ENCODE measurements at places on chromosomes 12 and 14.

- no peak for DNase-seq
Measured at GRCh38 chr12:89156862-89157262, 195.4 kb downstream of the DUSP6 start.

DNA sequence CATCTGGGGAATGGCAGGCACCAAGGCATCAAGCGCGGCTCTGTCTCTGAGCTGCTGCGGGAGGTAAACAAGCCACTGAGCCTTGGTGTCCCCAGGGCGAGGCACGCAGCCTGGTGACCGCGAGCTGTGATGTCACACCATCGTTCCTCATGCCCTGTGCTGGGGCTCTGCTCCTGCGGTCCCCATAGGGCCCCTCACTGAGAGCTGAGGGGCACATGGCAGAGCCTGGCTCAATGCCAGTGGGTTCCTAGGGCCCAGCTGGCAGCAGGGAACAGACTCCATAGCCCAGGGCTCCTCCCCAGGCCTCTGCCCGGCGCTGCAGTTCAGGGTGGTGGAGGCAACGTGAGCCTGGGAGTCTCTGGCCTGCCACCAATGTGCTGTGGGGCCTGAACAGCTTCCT, 22.6 kb downstream of the CHGA start:
- DNase-seq, result no peak

DNA sequence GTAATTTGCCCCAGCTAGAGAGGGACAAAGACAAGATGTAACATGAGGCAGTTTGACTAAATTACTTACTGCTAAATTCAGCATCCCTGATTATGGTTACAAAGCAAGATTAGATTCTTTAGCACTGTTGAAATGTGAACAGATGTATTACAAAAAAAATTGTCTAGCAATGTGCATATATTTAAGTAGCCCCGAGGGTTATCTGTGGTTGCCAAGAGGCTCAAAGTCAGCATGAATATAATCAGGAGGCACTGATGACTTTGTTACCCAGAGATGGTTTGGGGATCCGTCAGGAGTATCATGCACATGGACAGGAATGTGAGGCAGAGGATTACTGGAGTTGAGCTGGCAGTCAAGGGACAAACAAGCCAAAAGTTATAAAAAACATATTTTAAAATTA, 356.9 kb upstream of the CCDC196 start:
- no peak for DNase-seq

DNA sequence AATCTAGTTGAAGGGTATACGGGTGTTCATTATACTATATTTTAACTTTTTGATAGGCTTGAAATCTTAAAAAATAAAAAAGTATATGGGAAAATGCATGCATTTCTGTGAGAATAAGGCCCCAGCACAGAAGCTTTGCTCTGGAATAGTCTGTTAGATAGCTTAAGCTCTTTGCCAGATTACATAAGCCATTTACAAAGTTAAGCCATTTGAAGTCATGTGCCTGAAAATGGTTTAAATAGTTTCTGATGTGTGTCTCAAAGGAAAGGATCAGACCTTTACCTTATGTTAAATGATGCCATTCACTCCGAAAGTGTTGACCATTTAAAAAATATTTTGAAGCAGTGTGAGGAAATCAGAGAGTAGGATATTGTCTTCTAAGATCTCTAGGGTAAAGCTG, 51.3 kb downstream of the WASHC4 start:
- no peak for DNase-seq

GRCh38 chr12:47272412-47273190, 192.8 kb upstream of the AMIGO2 start:
- no peak for DNase-seq

GRCh38 chr12:49582850-49583249, 14.9 kb upstream of the MCRS1 start:
- no peak for DNase-seq

DNA sequence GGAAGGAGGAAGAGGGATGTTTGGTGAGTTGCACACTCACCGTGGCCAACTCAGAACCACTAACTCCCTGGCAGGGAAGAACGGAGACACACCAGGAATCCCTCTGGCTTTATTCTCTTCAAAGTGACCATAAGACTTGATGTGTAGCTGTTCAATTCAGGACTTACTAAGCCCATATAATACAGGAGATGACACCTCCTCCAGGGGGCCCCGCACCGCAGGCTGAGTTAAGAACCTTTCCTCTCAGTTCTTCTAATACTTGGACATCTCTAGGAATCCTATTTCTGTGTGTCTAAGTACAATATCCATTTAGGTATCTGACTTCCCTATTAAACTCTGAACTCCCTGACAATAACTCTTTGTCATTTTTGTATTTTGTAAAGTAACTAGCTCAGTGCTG, 49.5 kb downstream of the DCAF4 start:
- DNase-seq, result no peak

DNA sequence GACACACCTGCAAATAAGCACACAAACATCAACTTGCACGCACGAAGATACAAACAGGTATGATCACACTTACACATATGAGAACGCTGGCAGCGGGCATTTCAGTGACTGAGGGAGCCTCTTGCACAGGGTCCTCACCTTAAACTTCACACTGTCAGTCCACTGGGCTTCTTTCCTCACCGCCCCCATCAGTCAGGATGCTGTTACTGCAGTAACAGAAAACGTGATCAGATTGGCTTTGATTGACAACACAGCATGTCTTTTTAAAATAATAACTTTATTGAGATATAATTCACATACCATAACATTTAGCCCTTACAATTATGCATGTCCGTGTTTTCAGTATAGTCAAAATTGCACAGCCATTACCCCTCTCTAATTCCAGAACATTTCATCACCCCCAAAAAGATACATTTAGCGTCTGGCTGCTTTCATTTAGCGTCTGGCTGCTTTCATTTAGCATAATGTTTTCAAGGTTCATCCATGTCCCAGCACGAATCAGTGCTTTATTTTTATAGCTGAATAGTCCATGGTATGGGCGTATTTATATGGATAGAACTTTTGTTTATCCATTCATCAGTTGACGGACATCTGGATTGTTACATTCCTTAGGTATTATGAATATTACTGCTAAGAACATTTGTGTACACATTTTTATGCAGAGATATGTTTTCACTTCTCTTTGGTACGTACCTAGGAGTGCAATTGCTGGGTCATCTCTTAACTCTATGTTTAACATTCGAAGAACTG, 8.4 kb downstream of the CCDC197 start:
- no peak for DNase-seq

- DNase-seq, result no peak
Measured at GRCh38 chr12:5960783-5961182, 15.7 kb upstream of the ANO2 start.

GRCh38 chr14:98278800-98279199, 993.2 kb downstream of the BCL11B start:
- DNase-seq, result no peak

GRCh38 chr14:50051106-50051505, 65.3 kb downstream of the VCPKMT start:
- no peak for DNase-seq

DNA sequence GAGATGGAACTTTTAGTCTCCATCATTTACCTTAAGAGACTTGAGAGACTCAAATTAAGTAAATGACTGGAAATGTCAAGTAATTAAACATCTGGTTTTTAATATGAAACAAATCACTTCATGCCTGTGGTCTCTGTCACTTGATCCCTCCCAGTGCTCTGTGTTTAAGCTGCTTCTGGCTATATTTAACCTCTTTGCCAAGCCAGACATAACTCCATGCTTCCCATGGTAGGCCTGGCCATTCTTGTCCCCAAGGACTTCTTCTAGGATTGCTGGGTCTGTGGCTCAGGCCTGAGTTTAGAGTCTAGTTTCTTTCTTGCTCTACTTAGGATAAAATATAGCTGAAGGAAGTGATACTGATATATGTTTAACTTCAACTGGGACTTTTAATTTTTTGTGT, 1013.6 kb downstream of the FLRT2 start:
- no peak for DNase-seq

DNA sequence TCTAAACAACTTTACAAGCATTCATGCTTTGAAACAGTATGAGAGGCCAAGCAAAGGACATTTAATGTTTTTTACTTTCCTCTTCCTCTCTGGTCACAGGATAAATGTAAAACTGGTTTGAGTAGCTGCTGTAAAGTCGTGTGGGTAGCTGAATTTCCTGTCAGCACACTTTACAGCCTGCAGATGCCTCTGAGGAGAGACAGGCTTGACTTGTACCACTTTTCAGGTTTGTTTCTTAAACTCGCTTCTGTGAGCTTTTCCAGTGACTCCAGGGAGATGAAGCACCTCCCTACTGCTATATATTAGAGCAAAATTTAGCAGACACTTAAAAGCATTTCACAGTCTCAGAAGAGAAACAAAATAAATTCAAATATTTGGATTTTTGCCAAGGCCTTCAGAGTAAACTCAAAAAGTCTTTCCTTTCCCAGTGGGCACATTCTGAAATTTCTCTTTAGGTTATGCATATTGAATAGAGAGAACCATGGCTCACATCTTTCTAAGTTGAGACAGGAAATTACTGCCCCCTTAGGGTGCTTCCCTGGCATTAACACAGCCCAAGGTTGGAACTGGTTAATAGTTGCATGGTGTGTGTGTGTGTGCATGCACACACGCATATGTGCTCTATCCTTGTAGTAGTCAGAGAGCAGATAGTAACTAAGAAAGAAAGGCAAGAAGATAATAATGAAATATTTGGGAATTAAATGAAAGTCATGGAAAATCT, 557.3 kb upstream of the MIS18BP1 start:
- DNase-seq, result no peak

- no peak for DNase-seq
Measured at GRCh38 chr12:20339060-20339459, 29.3 kb upstream of the PDE3A start.

DNA sequence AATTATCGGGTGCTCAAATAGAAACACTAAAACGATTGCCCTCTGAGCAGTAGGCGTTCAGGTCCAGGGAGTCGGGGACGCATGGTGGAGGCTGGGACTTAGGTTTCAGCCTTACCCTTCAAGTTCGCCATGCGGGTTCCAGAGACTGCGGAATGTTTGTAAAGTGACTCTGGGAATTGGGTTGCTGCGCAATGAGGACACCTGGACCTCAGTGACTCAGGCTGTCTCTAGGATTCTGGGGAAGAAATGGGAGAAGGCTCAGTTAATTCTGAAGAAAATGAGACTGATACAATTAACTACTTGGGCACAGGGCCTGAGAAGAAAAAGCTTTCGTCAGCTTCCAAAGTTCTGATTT, 1.1 kb downstream of the LGALS3 start:
- no peak for DNase-seq

- DNase-seq, result no peak
Measured at GRCh38 chr14:45679853-45680252, 426.9 kb upstream of the MIS18BP1 start.

DNA sequence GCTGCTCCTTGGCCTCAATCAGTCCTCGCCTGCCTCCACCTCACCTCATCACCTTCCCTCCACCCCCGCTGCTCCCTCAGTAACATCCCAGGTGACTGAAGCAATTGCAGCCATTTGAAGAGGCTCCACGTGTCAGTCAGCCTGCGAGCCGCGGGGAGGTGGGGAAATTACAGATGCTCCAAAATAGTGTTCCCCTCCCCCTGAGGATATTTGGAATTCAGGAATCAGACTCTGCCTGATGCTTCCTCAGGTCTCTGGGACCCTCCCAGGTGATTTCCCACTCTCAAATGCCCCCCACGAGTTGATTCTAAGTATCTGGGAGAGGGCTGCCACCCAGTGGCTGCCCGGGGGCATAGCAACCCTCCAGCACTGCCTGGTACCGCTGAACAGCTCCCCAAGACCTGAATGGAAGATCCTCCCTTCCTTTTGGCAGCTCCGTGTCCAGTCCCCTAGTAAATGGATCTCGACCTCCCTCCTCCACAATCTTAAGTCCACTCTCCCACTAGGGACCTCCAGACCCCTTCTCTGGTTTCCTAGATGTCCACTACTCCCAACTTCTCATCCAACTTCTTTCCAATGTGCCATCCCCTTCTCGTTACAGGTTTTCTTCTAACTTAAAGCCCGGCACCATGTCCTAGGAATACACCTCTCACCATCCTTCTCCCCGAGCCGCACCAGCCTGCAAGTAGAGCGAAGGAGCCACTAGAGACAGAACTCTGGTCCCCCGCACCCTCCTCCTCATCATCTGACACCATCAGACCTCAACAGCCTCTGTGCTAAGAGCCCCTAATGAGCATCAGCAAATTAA, 1.4 kb upstream of the ASIC1 start:
- peak; percentile 28 for DNase-seq

GRCh38 chr14:99684410-99684934, 374 bp downstream of the CYP46A1 start:
- DNase-seq, result peak; percentile 64

GRCh38 chr12:29611906-29612305, 114.4 kb upstream of the OVCH1 start:
- DNase-seq, result no peak

DNA sequence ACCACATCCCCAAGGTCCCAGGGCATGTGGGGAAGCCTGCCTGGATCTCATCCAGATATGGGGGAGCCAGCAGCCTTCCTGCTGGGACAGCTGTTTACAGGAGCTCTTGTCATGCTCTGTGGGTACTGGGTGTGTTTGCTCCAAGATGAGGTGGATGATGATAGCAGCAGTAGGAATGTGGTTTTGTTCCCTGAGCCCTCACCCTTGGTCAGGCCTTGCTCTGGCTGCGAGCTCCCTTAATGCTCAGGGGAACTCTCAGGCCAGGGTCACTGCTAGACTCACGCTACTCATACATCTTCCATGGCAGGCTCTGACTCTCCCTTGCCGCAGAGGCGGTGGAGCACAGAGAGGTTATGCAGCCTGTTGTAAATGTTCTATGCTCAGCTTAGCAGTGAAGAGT, 990.3 kb downstream of the AACS start:
- DNase-seq, result no peak

DNA sequence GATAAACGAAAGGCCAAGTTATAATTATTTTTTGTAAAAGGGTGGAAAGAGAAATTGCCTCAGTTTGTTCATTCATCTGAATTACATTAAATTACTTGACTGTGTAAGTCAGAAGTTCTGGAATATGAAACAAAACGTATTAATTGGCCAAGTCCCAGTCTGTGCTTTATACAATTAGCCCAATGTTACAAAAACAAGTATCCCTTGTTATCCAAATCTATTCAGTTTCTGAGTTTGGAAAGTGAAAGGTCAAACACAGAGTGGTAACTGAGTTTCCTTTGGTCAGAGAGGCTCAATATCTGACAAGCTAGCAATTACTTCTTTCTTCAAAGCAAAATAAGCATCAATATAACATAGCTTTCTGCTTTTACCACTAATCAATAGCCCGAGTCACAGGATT, 62.6 kb downstream of the SPPL3 start:
- no peak for DNase-seq

DNA sequence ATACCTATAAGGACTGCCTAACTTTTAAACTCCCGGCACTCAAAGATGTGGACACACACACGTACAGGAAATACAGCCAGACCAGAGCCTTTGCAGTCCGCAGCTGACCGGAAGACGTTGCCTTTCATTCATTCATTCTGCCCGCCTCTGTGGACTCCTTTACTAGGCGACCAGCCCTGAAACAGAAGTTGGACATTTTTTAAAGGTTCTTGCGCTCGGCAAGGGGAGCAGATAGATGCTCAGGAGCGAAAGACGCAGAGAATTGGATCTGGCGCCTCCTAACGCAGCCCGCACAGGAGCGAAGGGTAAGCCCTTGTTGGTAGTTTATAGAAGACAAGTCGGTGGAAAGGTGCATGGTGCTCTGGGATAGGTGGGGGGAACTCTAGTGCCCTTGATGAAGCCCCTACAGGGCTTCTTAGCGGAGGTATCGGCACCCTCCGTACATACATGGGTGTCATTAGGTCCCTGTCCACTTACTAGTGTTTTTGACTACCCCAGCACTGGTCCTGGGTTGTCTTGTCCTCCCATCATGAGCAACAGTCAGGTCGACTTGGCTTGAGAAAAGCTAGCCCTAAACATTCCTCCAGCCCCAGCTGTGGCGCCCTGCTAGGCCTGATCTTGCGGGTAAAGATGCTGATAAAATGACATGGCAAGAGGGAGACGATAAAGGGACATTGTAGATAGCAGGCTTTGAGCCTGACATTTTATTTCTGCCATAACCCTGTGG, at the start of gene KDM2B:
KDM2B (minus strand) TSS at position 65 of the 727 bp plus-strand sequence. CDS start 112 bp downstream, outside the sequence.
- DNase-seq, result no peak

Measured in activated naive CD4-positive, alpha-beta T cell (primary cell).